ELR (cell line): ENCODE measurements at places on chromosomes 2 and 18.

GRCh38 chr2:169761251-169761969 lies 27.8 kb downstream of the KLHL23 start:
- no peak for DNase-seq

DNA sequence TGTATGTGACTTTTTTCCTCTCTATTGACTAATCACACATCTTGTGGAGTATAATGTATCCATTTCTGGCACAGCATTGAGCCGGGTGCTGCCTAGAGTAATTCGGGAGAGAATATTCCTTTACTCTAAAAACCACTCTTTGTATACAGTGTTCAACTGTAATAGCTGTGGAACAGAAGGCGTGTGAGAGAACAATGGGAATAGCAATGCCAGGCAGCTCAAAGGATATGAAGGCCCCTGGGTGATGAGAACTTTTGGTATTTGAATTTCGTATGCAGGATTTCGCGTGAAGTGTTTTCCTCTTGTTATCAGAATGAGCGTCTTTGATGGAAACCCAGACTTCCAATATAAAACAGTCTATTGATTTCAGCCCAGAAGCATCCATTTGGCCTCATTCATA lies 84.6 kb upstream of the MAP3K20 start:
- no peak for DNase-seq

DNA sequence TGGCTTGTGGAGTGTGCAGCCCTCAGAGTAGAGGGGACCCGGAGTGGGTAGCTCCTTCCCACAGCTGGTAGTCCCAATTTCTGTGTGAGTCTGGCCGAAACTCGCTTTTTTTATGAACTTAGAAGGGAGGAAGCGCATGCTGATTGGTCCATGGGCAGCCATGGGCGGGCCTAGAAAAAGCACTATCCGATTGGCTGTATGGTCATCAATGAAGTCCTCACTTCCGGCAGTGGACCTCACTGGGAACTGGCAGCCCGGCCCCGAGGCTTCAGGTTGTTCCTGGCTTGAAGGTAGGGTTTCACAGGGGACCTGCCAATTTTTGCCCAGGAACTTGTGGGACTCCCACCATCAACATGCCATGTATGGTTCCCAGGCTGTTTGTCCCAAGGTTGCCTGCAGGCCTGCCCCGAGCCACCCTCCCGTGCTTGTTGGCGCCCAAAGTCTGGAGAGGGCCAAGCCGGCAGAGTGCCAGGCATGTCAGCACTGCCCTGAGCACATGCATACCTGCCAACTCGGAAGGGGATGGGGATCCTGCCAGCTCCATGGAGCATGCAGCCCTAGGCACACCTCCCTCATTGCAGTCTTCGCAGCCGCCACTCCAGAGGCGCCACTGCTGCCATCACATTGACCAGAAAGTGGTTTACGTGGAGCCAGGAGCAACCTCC lies 98.5 kb downstream of the ATP9B start:
- no peak for DNase-seq

GRCh38 chr2:121649149-121649595 lies at the start of gene CLASP1:
CLASP1 (minus strand) TSS chr2:121649462; CDS start chr2:121605895, 43,567 bp downstream.
- DNase-seq: no peak

- no peak for DNase-seq
Observed at GRCh38 chr2:157587576-157587975, 41.1 kb downstream of the ACVR1C start.

- no peak for DNase-seq
Observed at GRCh38 chr18:24052053-24052452, 37.5 kb downstream of the TTC39C start.

DNA sequence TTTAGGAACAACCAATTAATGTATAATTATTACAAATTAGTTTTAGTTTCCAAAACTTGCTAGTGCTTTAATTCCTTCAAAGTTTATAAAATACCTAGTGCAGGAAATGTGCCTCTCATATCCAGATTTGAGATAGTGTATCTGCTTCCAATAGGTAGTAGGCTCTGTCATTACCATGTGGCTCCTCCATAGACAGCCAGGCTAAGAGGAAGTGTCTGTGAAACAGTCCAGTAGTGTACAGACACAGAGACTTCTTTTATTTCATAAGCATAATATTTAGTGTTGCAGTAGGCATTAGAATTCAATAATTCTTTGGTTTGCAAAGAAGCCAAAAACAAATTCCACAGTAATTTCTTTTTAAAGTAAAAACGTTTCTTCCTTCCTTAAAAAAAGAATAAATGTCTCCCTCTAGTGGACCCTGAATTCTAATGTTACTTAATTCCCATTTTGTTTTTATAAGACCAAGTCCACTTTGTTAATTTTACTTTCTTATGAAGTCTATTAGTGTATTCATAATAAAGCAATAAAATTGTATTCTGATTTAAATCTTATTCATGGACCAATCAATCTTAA lies 101.2 kb downstream of the NEB start:
- DNase-seq: peak; percentile 48

GRCh38 chr18:69898241-69898861 lies 49.3 kb downstream of the CD226 start:
- DNase-seq: no peak

DNA sequence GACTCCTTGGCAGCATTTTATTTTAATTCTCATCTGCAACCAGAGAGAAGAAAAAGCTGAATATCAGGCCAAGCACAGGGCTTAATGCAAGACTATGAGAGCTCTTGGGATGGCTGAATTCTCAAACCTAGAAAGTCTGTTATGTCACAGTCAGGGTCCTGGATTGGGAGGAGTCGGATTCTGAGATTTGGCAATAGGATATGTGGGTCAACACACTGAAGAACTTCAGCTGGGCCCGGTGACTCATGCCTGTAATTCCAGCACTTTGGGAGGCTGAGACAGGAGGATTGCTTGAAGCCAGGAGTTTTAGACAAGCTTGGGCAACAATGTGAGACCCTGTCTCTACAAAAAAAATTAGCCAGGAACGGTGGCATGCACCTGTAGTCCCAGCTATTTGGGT lies 102.4 kb downstream of the COL3A1 start:
- DNase-seq: peak; percentile 59

GRCh38 chr2:234741976-234742375 lies 209.8 kb upstream of the SH3BP4 start:
- peak; percentile 35 for DNase-seq
